Activated CD4-positive, CD25-positive, alpha-beta regulatory T cell (primary cell): ENCODE measurements at places on chromosomes 1 and 21.

- DNase-seq = no peak
Measured at GRCh38 chr1:209389258-209389657, 194.3 kb upstream of the CAMK1G start.

DNA sequence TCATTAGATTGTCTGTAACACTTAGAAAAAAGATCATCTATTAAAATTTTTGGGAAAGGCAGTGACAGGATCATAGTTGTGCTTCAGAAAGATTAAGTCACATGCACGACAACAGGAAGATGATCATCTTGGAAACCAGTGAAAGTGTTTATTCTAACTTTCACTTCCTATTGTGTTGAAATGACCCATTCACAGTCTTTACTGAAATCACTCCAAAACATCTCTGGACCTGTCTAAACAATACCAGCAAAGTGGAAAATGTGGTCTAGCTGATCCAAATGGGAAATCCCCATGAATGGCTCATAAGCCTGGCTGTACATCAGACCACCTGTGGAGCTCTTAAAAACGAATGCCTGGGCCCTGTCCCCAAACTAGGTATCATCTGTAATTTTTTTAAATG lies 111.1 kb upstream of the ETV3 start:
- DNase-seq = no peak

GRCh38 chr1:209412036-209412435 lies 171.5 kb upstream of the CAMK1G start:
- no peak for DNase-seq

- no peak for DNase-seq
Measured at GRCh38 chr1:19222979-19223824, 13.1 kb upstream of the UBR4 start.

- no peak for DNase-seq
Measured at GRCh38 chr21:16570171-16570570, 840.4 kb downstream of the USP25 start.

GRCh38 chr1:47179988-47180563 lies 9.8 kb downstream of the PDZK1IP1 start:
- no peak for DNase-seq

DNA sequence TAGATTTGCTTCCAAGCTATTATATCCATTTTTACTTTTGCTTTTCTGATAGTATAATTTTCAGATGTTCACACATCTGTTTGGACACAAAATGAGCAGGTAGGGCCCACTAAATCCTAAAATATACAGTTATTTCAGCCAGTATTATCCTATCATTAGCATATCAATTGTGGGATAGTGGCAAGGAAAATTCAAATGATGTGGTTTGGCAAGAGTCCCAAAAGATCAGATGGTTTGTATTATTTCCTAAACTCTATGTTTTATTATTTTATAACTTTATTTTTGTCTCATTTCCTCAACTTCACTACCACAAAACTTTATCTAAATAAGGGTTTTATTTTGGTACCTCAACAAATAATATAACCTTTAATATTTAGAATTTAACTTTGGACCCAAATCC lies 1659.6 kb downstream of the NCAM2 start:
- DNase-seq = no peak

DNA sequence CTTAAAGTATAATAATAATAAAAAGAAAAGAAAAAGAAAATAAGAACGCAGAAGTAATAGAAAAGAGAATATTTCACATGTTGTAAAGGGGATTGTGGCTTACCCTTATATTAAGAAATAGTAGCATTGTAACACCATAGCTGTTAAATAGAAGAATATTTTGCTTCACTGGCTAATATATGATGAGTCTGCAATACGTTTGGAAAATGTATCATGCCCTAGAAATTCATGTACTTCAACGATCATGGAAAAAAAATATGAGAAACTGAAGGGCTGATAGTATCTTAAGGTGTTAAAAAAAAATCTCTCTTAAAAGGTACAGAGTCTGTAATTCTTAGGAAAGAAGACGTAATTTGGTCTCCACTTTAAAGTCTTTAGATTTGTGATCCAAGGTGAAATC lies 1390.5 kb upstream of the ADGRL2 start:
- no peak for DNase-seq

GRCh38 chr1:41955461-41956159 lies 36.9 kb upstream of the HIVEP3 start:
- no peak for DNase-seq

DNA sequence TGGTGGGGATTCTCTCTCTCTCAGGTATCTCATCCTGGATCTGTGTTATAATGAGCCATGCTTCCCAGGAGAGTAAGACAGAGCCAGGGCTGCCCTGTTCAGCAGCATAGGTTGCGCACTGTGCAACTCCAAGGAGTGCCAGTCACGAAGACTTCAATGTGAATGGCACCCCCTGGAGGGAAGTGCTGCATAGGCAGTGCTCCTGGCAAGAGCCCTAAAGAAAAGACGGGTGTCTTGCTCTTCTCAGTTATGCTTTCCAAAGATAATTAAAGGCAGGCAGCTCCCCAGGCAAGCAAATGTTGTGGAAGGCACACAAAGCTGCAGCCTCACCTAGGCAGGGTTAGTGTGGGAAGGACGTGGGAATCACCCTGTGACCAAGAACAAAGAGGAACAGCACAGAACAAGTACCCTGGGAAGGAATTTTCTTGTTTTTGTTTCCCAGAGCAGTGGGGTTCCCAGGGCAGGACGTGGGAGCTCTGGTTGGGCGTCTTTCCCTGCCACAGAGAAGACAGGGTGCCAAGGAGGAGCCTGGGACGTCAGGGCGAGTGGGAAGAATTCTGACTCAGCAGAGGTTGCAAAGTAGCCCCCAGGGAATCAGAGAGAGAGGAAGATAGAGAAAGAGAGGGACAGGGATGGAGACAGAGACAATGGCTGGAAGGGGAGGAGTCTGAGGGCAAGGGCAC lies 120.9 kb downstream of the KCNN3 start:
- DNase-seq = no peak
